Bronchial epithelial cell (primary cell): ENCODE measurements at places on chromosomes 3 and 15.

DNA sequence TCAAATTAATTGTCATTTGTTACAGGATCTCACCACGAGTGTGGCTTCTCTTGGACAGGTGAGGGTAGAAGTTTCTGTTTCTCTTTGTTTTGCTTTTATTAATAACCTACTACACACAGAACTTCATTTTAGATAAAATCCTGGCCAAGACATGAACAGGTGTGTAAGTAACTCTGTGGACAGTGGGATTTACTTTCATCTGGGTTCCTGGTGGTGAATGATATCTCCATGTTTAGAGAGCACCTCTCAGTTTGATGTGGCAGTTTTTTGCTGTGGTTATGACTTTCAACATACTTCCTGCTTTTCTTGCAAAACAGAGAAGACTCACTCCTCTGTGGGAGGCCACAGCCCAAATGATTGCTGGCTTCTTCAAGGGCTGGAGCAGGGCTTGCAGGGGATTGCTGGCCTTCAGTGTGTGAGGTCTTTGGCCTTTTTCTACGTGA is 71.1 kb upstream of the XCR1 start:
- DNase-seq, result peak; percentile 44

DNA sequence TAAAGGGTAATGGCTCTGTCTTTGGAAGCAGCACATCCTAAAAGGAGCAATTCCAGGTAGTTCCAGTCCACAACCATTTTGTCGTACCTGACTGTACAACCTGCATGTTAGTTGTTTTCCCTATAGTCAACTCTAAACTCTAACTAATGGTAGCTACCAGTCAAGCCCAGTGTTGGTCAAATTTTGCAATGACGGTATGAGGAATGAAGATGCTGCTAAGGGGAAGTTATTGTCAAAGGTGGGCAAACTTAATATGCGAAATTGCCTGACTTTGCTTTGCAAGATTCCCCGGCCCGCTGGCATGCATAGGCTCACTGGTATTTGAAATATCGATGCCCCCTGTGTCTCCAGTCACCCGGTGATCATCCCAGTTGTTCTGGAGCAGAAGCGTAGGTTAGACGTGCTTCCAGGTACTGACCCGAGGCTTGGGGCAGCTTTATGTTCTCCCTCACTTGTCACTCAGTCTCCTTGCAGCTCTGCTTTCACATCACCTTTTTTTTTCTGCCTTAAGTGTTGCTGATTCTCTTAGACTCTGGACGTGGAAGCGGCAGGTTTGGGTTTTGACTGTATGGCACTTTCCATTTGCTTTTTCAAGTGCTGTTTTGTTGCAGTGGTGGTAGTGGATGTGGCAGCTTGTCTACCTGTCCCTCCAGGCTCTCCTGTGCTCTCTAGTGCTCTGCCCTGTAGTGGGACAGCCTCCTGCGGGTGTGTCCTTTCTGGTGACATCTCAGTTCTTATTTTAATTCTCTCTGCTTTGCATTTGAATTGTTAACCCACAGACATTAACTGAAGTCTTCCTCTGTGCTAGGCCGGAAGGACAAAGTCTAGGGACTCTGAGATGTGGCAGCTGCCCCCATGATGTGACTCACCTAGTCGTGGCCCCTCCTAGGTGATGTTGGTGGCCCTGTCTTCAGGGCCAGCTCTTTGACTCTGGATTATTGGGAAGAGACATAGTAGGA is 95.8 kb upstream of the UMPS start:
- DNase-seq, result no peak

- DNase-seq, result no peak
Observed at GRCh38 chr3:44130249-44130648, 111.4 kb upstream of the TOPAZ1 start.

GRCh38 chr15:59039225-59039624 is 51.8 kb downstream of the RNF111 start:
- DNase-seq, result no peak
